Right ventricle myocardium inferior (tissue), 1 donor: ENCODE measurements at places on chromosomes 4 and X.

- no peak for DNase-seq
Measured at GRCh38 chr4:137768881-137769280, 236.6 kb upstream of the PCDH18 start.

DNA sequence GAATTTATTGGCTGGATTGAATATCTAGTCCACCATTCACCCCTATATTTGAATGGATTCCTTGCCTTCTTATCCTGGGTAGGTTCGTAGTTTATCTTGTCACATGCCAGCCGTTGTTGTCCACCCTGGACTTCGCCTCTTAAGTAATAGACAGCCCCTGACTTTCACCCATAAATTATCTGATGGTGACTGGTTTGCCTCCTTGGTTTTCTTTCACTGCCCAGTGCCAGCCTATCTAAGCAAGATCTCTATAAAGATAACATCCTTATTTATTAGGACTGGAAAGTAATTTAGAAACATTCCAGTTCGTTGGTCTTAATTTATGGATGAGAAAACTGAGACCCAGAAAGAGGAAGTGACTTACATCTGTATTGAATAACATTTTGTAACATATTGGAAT is 410.3 kb downstream of the RPA4 start:
- no peak for DNase-seq

GRCh38 chr4:78704981-78705683 is 71.0 kb upstream of the BMP2K start:
- no peak for DNase-seq

- no peak for DNase-seq
Measured at GRCh38 chr4:136935871-136936270, 596.4 kb downstream of the PCDH18 start.

DNA sequence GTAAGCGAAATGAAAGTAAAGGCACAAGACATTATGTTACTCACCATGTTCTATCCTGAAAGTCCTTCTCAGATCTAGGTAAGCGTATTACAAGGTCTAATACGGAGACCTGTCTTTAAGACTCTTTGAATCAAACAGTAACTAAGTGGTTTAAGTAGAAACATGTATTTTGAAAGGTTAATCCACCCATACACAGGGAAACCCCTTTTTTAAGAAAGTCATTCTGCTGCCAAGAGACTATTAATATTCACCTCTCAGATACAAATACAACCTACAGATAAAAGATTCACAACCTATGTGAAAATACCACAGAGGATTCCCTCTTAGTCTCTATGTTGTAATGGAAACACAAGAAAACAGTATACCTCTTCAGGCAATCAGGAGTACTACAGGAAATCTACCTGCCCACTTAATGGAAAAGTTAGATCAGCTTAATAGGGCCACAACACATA is 63.2 kb upstream of the TNIP3 start:
- no peak for DNase-seq

DNA sequence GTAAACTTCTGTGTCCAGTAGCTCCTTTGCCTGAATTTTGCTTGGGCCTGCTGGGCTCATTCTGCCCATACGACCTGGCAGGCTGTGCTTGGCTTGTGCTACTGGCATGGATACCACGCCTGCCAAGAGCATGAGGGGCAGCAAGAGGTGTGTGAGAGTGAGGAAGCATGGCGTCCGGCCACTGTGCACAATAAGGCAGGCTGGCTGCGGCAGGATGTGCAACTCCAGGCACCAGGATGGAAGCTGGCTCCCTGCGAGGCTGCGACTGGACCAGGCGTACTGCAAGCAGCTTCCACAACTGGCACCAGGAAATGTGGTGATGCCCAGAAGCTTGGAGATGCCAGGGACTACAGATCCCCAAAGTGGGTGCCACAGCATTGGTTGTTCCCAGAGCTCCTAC is 709.3 kb downstream of the PCDH18 start:
- peak; percentile 61 for DNase-seq

- DNase-seq: no peak
Measured at GRCh38 chrX:135309430-135309923, at the start of gene ETDC. ETDC (plus strand) TSS chrX:135309480; CDS start chrX:135309480, 0 bp downstream.

DNA sequence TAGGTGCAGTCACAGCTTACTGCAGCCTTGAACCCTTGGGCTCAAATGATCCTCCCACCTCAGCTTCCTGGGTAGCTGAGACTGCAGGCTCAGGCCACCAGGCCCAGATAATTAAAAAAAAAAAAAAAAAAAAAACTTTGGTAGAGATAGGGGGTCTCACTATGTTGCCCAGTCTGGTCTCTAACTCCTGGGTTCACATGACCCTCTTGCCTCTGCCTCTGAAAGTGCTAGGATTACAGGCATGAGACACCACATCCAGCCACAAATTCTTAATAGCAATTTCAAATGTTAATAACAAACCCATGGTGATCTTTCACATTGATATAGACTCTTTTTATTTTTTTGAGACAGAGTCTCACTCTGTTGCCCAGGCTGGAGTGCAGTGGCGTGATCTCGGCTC is 12.3 kb upstream of the FGF5 start:
- no peak for DNase-seq

- no peak for DNase-seq
Measured at GRCh38 chr4:95018785-95019184, 261.0 kb downstream of the BMPR1B start.

DNA sequence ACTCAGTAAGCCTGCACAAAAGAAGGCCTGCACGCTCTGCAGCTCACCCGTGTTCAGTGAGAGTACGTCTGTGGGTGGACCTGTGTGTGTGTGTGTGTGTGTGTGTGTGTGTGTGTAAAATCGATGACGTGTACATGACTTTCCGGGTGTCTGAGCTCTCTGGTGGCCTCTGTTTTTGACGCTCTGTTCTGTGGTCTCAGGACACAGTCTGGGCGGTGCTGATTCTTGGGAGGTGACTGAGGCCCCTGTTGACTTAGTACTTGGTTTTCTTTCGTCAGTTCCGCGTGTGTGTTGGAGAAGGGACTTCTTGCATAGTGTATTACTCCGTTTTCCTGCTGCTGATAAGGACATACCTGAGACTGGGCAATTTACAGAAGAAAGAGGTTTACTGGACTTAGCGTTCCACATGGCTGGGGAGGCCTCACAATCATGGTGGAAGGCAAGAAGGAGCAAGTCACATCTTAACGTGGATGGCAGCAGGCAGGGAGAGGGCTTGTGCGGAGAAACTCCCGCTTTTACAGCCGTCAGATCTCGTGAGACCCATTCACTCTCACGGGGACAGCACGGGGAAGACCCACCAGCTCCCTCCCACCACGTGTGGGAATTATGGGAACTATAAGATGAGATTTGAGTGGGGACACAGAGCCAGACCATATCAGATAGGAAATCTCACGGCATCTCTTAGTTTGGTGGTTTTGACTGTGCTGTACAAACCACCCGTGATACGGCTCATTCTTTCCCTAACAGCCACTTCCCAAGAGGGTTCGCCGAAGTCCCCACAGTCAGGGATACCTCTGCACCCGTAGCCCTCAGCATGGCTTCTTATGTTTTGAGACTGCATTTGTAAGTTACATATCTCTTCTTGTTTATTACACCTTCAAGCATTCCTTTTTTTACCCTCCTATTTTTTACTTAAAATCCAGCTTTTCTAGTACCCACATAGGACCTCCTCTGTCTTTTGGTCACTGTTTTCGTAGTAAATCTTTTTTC is 24.5 kb downstream of the UVSSA start:
- DNase-seq: no peak
